ENCODE measurements at places on chromosomes 12 and 14. TPM values are rescaled to one million over a fixed set of nuclear protein-coding genes. Genes with fewer than 3 reads are reported as not detected.

GLS2 gene
- total RNA-seq = not detected

GDF3 gene
- total RNA-seq = not detected

FBXW8 gene
- 3.0 TPM for total RNA-seq

DNA sequence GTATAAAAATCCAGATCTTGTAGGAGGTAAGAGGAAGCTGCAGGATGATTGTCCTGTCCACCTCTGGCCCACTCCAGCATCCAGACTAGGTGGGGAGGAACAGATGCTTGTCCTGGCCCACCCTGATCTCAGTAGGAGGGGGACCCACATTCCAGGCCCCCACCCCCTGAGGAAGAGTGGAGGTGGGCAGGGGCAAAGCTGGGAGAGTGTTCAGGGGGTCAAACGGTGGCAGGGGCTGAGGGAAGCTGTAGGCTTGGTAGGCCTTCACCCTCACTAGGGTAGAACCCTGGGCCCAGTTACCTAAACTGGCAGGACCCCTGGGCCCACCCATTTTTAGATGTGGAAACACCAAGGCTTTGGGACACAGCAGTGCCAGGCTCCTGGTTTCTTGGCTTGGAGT lies 4.1 kb downstream of the SLC48A1 start:
- DNase-seq = no peak

DNA sequence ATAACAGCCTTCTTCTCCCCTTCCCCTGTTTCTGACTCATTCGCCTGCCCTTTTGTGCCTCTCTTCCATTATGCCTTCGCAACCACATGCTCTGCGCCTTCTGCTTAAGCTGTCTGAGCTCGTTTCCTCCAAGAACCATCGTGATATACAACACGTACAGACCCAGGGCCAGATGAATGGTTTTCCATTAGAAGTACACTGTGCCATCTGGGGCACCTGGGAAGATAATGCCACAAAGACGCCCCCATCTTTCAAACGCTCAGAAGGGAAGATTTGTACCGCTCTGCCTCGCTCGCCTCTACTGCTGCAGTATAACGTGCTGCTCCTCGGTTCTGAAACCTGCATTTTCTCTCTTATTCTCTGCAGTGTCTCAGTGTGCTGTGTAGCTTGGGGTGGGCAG lies 470.9 kb upstream of the STXBP6 start:
- DNase-seq = no peak

GRCh38 chr14:58730792-58731464 lies 93.2 kb downstream of the DACT1 start:
- no peak for DNase-seq

DNA sequence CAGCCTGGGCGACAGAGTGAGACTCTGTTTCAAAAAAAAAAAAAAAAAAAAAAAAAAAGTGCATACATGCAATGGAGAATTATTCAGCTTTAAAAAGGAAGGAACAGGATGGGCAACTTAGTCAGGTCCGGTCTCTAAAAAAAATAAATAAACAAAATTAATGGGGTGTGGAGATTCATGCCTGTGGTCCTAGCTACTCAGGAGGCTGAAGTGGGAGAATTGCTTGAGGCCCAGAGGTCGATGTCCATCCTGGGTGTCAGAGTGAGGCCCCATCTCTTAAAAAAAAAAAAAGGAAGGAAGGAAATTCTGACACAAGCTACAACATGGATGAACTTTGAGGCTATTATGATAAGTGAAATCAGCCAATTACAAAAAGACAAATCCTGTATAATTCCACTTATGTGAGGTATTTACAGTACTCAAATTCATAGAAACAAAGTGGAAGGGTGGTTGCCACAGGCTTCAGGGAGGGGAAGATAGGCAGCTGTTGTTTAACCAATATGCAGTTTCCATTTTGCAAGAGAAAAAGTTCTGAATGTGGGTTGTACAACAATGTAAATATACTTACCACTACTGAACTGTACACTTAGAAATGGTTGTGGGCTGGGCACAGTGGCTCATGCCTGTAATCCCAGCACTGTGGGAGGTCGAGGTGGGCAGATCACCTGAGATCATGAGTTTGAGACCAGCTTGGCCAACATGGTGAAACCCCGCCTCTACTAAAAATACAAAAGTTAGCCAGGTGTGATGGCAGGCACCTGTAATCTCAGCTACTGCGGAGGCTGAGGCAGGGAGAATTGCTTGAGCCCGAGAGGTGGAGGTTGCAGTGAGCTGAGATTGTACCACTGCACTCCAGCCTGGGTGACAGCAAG lies 12.3 kb upstream of the APOF start:
- no peak for DNase-seq

- DNase-seq = no peak
Observed at GRCh38 chr14:63032641-63033040, 12.6 kb downstream of the KCNH5 start.

- DNase-seq = no peak
Observed at GRCh38 chr14:61174441-61174891, 106.7 kb downstream of the TMEM30B start.
